ENCODE measurements at places on chromosomes 7 and 10.

DNA sequence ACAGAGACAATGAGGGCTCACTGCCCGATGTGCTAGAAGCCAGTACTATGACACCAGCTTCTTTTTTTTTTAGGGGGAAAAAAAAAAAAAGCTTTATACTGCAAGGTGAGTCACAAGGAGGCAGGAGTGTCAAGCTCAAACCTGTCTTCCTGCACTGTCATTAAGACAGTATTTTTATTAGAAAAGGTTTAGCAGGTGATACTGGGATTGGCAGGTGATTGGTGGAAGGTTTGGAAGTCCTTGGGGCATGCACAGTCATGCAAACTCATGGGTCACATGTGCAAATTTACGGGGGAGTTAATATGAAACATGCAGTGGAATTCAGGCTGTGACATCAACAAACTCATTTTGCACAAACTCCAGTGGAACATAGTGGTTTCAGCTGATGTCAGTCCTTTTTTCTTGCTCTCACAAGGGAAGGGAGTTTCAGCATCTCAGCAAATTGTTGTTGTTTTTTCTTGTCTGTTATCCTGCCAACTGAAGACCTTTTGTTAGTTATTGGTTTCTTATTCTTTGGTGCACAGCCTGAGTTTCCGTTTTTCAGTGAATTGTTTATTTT, 530.6 kb downstream of the ANKRD7 start:
- DNase-seq = no peak

DNA sequence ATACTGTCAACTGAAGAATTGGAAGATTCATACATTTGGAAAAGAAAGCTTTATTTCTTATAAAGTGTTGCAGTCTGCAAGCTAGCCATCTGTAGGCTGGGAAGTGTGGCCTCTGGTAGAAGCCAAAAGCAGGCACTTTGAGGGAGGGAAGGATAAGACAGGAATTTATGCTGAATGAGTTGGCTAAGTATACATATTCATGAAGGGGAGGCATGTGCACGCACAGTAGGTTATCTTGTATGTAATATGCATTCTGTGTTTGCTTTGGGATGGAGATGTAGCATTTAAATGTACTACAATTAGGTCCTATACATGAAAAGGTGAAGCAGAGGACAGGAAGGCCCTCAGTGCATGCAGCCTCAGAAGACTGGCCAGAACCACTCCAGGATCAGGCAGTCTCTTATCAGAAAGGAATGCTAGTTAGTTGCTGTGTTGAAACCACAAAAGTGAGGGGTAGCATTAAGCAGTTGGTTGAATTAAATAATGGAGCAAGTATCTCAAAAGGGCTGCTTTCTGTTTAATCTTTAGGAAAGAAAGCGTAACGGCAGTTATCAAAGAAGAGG, 40.9 kb downstream of the MYO3A start:
- DNase-seq = no peak

GRCh38 chr7:101990811-101991418, 173.5 kb downstream of the CUX1 start:
- DNase-seq = no peak

DNA sequence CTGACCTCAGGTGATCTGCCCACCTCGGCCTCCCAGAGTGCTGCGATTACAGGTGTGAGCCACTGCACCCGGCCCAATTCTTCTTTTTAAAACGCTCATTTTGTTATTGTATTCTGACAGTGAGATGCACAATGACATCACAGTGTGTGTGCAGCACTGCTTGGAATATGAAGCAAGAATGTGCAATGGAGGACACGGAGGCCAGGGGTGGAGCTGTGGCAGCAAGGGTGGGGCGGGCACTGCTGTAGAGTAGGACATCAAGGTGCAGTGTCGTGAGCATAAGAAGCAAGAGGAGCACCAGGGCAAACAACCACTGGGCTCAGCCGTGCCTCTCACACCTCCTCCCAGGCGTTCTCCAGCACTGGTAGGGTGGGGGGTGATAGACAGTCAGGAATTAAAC, 26.8 kb upstream of the GRID1 start:
- no peak for DNase-seq

GRCh38 chr10:95559896-95560277, 1.3 kb downstream of the SORBS1 start:
- no peak for DNase-seq

- DNase-seq = no peak
These were observed 110.1 kb downstream of the INHBA start for GRCh38 chr7:41592794-41593193.
